ENCODE measurements at places on chromosomes 5 and 9. TPM values are rescaled to one million over a fixed set of nuclear protein-coding genes. Genes with fewer than 3 reads are reported as not detected.

FAM81B gene
- total RNA-seq, result not detected

SLC46A2 gene
- not detected for total RNA-seq

DENND4C gene
- total RNA-seq, result 15.1 TPM

GRCh38 chr9:124790801-124791505 lies 14.0 kb downstream of the OLFML2A start:
- no peak for DNase-seq
